ENCODE measurements at places on chromosomes 2 and 18.
A peak's percentile ranks its signal among the peaks of the same experiment; 100 is the strongest.

- no peak for DNase-seq
Observed at GRCh38 chr2:144382849-144383248, 137.1 kb downstream of the ZEB2 start.

DNA sequence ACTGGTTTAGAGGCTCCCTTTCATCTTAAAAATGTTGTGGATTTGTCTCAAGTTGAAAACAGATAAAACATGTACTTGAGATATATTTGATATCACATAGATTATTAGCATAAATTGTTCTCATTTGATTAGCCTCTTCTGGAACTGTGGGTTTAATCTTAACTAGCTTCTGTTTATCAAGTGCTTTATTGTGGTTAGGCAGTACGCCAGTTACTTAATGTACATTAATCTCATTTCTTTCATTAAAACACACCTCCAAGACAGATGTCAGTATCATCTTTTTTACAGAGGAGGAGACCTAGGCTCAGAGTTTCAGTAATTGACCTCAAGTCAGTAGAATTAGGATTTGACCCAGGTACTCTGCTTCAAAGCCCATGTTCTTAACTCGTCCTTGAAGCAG, 21.8 kb downstream of the SFTPB start:
- DNase-seq: no peak

DNA sequence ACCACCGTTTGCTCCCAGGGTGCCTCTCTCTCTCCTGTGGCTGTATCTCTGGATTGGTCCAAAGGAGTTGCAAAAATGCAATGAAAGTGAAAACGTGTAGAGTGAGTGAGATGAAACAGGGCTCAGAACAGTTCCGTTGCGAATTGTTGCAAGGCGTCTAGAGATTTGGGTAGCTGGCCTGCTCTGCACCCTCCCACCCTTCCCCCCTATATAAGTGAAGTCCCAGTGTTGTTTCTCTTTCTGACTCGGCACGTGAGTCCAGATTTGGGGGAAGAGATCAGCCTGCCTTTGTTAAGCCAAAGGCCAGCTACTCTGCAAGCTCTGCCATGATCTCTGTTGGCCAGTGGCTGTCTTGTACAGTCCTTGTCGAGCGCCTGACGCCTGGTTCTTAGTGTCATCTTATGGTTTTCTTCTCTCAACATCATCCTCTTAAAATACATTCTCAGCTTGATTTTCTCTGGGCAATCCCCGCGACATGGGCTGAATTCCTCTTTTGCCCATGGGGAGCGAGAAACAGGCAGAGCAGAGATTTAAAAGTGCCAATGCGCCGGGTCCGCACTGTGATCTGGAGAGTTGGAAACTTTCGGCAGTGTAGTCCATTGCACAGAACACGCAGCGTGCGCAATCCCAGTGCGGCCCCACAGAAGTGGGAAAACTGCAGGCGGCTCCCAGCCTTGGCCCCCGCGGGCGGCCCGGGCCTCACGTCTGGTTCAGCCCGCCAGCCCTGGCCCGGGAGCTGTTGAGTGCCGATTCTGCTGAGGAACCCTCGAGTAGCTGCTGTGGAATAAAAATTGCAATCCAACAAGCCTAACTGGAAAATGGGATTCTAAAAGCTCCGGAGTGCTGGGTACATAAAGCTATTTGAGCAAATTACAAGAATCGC, 9.3 kb downstream of the MEIS1 start:
- no peak for DNase-seq

GRCh38 chr18:44934901-44935300, 254.2 kb downstream of the SETBP1 start:
- no peak for DNase-seq

DNA sequence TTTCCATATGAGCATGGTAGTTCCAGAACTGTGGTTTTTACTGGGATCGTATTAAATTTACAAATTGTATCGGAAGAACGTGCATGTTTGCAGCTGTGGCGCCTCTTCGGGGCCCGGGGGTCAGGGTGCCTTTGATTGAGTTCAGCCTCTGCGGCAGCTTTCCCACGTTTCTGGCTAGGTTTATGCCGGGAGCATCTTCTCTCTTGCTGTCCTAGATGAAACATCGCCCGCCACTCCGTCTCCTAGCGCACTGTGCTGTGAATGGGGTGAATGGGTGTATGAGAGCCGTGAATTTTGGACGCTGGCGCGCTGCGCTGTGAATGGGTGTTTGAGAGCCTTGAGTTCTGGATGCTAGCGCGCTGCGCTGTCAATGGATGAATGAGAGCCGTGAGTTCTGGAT, 12.3 kb downstream of the PDCD1 start:
- DNase-seq: no peak

- DNase-seq: no peak
Observed at GRCh38 chr2:127638361-127639110, 7.4 kb upstream of the GPR17 start.

GRCh38 chr2:157245846-157246764, 11.4 kb upstream of the GALNT5 start:
- DNase-seq: no peak

DNA sequence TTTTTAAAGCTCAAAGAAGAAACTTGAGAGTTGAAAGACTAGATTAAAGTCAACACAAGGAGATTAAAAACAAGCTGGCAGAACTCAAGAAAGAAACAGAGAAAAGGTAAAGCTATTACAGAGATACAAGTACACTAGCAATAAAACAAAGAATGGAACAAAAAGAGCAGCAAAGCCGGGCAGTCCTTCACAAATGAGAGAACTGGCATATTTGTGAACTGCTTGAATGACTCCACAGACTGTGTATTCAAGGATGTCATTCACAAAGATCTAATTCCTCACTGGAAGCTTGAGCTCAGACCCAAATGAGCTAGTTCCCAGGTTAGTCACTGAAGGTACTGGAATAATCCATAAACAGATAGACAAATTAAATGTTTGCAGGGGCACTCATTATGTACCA, 318.0 kb downstream of the MYCN start:
- DNase-seq: no peak

DNA sequence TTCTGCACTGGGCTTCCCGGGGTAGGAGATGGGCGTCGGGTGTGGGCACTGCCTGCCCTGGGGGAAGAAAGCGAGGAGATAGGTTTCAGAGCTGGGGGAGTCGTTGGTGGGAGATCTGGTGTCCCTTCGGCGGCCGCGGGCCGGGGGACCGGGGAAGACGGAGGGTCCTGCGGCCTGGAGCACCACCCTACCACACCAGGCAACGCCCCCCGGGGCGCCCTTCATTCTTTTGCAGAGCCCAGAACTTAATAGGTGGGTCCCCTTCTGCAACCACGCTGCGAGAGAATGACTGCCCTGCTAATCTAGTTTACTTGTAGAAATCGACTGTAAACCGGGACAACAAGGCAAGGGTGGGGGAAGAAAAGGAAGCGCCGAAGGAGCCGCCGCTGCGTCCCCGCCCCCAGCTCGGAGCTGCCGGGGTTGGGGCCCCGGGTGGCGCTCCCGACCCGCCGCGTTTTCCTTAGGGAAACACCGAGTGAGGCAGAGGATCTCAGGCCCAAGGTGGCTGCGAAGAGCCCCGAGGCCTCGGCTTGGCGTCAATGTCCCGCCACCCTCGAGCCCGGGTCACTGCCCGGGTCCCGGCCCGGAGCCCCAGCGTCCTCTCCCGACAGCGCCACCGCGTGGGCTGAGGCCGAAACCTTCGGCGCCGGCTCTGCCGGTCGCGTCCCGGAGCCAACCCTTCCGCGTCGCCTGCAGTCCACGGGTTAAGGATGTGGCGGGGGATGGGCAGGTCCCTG, 5.4 kb upstream of the SATB2 start:
- no peak for DNase-seq

GRCh38 chr2:111534910-111535352, 349.1 kb downstream of the ANAPC1 start:
- DNase-seq: no peak

DNA sequence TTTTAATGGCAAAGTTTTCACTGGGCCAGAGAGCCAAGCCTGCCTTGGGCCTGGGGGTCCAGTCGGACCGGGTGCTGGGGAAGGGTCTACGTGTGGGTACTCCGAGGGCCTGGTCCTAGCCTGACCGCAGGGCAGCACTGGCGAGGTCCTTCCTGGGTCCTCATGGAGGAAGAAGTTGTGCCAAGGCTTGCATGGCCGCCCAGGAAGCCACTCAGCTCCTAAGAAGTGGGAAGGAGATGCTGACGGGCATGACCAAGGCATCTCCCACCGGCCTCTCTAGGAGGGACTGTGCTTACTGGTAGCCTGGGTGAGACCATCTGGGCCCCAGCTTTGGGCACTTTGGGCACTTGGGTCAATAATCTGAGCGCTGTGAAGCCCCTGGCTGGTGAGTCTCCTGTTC, 22.6 kb downstream of the CIB4 start:
- no peak for DNase-seq

GRCh38 chr2:10193276-10193795, 70.8 kb downstream of the RRM2 start:
- DNase-seq: no peak

DNA sequence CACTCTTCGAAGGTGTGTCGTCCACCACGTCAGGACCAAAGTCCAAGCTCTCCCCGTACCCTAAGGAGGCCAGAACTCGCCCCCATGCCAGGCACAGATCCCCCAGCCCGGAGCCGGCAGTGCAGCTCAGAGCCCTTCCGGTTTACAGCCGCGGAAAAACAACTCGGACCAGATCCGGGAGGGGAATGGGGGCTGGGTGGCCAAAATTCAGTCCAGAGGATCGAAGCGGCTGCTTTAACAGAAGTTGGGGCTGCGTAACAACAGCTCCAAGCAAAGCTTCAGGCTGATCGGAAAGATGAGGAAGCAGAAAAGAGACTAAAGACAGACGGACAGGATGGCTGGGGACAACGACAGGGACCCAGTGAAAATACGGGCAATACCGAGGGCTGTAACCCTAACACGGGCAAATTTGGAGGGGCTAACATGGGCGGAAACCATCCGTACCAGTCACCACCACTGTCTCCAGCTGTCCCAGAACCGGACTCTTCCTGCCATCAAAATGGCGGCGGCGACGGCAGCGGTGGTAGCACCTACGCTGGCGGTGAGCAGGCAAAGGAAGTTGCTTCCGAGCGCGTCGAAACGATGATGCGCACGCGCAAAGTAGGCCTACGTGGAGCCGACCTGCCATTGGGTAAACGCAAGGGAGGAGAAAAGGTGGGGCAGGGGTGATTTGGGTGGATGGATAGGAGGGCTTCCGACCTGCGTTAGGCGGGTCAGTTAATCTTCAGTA, at the start of gene MMADHC:
TSS of gene MMADHC (minus strand) at position 556 of the 730 bp plus-strand sequence. CDS start 678 bp downstream, outside the sequence.
- DNase-seq: peak; percentile 97

GRCh38 chr2:236895497-236895896, 190.2 kb upstream of the COPS8 start:
- DNase-seq: no peak
